Caudate nucleus (tissue), 63 donors: ENCODE measurements at places on chromosomes 2 and 18.
A peak's percentile ranks its signal among the peaks of the same experiment; 100 is the strongest.

DNA sequence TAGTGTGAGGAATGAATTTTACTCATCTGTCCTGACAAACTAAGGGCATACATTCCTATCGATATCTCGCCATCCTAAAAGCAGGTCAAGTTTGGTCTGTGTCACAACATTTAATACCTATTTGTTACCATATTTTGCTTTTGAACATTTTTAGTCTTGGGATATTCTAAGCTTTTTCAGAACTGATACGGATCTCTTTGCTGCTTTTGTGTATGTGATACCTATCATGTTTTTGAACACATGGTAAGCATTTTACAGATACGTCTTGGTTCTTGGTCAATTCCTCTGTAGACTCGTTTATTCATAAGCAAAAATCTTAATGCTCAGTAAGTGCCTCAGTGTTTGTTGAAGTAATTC is 592 bp downstream of the ZNF397 start:
- no peak for DNase-seq

GRCh38 chr2:21966139-21966538 is 842.4 kb downstream of the TDRD15 start:
- no peak for DNase-seq

DNA sequence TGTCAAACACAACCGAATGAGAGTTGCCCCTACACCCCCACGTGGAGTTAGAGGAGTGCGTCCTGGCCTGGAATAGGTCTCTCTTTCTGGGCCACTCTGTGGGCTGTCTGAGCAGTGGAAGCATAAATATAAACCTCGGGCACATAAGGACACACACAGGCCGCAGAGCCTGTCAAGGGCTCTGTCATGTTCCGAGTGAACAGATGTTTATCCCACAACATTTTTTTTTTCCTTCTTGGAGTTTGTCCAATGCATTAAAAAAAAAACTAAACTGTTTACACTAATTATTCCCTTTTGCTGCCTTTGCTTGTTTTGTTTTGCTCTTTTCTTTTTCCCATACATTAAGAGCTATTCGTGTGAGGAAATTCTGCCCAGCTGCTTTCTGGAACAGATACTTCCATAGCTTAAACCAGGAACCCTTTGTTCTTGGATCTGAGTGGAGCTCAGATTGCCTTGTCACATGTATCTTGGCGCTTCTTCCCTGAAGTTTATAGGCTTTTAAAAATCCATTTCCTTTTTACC is 228.3 kb upstream of the FOSL2 start:
- no peak for DNase-seq

DNA sequence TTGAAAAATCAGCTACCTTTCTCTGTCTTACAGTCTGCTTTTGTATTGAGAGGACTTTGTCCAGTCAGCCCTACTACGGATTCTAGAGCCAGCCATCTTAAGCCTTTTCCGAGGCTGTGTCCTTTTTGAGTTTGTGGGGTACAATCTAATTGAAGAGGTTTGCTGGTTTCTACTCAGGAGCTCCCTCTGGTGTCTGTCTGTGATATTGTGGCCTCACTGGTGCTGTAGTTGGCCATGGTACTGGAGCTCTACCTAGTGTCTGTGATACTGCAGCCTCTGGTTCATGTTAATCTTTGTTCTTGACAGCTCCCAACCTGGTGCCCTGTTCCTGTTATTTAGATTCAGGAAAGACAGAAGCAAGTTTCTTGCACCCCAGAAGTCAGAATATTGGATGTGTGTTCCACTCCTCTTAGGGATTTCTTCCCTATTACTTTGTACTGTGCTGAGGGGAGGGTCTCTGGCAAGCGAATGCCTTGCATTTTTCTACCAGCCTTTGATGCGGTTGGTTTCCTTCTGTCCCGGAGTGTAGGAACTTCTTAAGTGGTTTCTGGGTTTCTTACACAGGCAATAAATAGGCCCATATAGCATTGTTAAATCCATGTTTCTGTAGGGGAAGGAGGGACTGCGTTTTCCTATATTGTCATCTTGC is 78.5 kb downstream of the ACSL3 start:
- peak; percentile 9 for DNase-seq

GRCh38 chr2:154698721-154699574 is 453 bp downstream of the KCNJ3 start:
- no peak for DNase-seq

GRCh38 chr18:25081001-25081400 is 271.0 kb downstream of the ZNF521 start:
- no peak for DNase-seq

- DNase-seq = no peak
Observed at GRCh38 chr18:63237881-63238692, 81.5 kb downstream of the BCL2 start.

DNA sequence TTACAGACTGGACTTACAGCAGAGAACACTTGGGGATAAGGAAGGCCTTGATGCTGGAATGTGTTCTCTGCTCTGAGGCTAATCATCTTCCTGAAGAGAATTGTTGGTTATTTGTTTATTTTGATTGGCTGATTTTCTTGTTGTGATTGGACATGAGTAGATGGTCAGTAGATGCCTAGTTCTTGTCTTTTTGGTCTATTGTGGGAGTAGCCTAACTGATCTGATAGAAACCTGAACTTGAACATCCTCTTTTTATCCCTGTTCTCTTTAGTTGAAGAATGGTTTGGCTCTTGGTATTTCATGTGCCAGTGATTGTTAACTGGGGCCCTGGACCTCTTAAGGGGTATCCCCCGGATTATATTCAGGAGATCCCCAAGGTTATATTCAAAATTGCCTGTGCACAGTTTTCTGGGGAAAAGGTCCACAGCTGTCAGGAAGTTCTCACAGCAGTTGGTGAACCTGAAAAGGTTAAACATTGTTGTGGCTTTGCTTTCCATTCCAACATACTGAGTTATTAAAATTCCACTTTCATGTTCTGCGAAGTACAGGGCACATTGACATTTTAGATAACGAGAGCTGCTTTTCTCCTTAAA is 13.6 kb downstream of the TWSG1 start:
- DNase-seq = no peak

DNA sequence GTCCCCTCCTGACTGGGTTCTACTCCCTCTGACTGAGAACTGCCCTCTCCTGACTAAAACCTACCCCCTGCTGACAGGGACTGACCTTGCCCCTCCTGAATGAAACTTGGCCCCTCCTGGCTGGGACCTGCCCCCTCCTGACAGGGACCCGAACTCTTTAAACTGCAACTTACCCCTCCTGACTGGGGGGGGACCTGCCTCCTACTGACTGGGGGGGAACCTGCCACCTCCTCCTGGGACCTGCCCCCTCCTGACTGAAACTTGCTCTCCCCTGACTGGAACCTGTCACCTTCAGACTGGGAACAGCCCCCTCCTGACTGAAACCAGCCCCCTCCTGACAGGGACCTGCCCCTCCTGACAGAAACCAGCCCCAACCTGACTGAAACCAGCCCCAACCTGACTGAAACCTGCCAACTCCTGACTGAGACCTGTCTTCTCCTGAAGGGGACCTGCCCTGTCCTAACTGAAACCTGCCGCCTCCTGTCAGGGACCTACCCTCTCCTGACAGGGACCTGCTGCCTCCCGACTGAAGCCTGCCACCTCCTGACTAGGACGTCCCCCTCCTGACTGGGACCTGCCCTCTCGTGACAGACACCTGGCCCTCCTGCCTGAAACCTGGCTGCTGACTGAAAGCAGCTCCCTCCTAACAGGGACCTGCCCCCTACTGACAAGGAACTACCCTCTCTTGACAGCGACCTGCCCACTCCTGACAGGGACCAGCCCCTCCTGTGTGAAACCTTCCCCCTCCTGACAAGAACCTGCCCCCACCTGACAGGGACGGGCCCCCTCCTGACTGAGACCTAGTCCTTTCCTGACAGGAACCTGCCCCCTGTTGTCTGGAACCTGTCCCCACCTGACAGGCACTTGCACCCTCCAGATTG is 87.1 kb downstream of the PXDN start:
- no peak for DNase-seq

DNA sequence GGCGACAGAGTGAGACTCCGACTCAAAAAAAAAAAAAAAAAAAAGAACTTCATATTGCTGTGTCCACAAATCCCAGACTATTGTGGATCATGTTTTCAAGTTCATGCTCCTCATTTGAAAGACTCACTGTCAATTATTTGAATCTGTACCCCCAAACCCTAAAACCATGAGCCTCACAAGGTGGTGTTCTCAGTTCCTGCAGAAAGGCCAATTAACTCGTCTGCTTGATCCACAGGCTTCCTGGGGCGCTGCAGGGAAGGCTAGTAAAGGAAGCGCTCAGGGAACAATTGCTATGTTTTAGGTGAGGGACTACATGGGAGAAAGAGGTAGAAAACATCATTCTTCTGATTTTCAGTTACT is 396.8 kb upstream of the NETO1 start:
- DNase-seq = no peak

DNA sequence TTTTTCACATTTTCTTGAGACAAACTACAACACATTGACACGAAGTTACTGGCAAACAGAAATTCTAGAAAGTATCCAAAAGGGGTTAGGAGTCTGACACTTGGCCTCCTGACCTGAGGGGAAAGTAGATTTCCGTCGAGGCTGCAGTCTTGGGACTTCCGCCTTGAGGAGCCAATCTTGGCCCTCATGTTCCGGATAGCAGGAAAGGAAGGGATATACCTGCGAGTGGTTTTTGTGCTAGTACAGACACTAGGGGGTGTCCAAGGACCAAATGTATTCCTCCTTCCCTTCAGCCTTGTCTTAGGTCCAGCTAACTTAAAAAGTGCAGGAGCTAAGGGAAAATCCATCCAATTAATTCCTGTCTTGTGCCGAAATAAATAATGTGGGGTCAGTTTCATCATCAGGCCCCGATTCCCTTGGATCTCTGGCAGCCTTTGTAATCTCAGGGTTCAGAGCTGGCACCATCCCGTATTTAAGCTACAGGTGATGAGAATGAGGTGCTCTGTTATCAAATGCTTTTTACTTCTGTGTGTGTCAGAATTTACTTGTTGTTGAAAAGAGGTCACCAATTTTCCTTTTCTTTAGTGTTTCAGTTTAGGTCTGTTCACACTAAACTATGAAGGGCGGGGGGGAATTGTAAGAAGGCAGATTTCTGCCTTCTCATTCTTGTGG is 330.2 kb upstream of the FANCL start:
- no peak for DNase-seq

DNA sequence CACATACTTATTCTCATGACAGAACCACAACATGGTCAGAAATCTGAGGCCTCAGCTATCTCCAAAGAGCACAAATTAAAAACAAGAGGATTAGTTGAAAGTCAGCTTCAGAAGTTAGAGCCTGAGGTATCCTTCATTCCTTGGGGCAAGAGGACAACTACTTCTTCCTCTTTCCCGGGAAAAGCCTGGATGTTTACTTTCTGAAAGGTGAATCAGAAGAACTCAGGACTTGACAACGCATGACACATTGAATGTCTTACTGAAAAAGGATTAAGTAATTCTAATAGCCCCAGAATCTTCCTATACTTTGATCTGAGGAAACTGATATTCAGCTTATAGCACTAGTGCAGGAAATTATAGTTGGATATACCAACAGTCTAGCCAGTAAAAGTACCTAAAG is 573.2 kb downstream of the METTL4 start:
- DNase-seq = no peak

- no peak for DNase-seq
Observed at GRCh38 chr2:74261204-74261864, 62.9 kb downstream of the MTHFD2 start.

GRCh38 chr2:106274668-106275067 is 80.6 kb upstream of the UXS1 start:
- DNase-seq = no peak

DNA sequence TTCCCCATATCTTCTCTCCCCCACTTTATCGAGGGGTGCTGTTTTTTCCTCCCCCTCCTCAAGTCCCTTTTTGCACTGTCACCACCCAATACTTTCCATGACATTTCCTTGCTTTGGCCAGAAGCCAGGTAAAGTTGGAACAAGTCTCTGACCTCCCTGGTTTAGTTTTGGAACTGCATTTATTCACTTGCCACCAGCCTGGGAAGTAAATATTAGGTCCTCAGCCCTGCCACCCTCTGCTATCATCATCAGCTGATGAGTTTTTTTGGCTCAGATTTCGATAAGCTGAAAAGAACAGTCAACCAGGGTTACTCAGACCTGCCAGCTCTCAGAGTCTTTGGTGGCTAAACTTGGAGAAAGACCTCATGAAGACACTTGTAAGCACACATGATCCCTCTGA is 47.0 kb downstream of the DHRS9 start:
- no peak for DNase-seq

DNA sequence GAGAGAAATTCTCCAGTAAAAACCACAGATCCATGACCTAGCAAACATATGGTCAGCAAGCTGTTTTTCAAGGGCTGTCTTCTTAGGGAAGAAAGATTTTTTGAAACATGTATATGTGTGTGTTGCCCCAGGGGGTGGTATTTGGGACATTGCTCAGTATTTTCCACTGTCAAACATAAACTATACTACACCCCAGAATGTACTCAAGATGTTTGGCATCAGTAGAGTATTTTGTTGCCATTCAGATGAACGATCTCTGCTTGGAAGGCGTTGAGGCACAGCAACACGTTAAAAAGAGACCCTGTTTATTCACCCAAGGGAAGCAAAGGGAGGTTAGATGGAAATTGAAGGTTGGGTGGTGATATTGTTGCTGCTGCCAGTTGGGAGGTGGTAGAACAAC is 30.0 kb downstream of the EEF1B2 start:
- no peak for DNase-seq

DNA sequence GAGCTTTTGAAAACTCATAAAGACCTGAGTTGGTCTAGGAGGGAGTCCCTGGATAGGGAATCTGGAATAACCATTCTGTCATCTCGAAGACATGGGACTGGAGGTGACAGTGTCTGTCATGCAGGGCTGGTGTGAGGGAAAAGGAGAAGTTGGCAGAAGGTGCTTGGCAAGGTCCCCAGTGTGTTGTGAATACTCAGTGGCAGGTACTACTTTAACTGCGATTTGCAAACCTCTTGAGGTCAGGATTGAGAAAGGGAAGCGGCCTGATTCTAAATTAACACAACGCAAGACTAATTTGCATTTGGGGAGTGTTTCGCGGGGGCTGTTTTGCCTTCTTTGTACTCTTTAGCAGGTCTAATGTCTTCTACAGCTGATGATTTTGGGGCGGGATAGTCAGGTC is 77.0 kb upstream of the TMEM200C start:
- DNase-seq = no peak
